ENCODE measurements at places on chromosomes 3 and 15. TPM values are rescaled to one million over a fixed set of nuclear protein-coding genes. Genes with fewer than 3 reads are reported as not detected.

The IQCF5 gene
- not detected for total RNA-seq

The ZNF501 gene
- 2.6 TPM for total RNA-seq

The PP2D1 gene
- not detected for total RNA-seq

The SETD2 gene
- total RNA-seq, result 45.3 TPM

The HCN4 gene
- total RNA-seq, result 0.28 TPM

The CPNE9 gene
- not detected for total RNA-seq

The OR5AC2 gene
- total RNA-seq, result not detected

The SH3GL3 gene
- total RNA-seq, result 0.14 TPM

The USP8 gene
- 74.9 TPM for total RNA-seq

The TMOD2 gene
- 3.0 TPM for total RNA-seq

The LRRC3B gene
- 0.14 TPM for total RNA-seq

The CCK gene
- not detected for total RNA-seq

The FYCO1 gene
- 23.5 TPM for total RNA-seq

The PLCB2 gene
- total RNA-seq, result 6.0 TPM

The EPB42 gene
- not detected for total RNA-seq

The SH2D7 gene
- total RNA-seq, result 0.89 TPM

The C3orf85 gene
- 31.9 TPM for total RNA-seq

The ERICH6 gene
- total RNA-seq, result not detected

The NEIL1 gene
- 40.7 TPM for total RNA-seq

The CCR4 gene
- 0.15 TPM for total RNA-seq

The CRABP1 gene
- total RNA-seq, result 1.5 TPM

The P2RY12 gene
- 0.92 TPM for total RNA-seq

The RTP1 gene
- not detected for total RNA-seq

The SLC12A1 gene
- total RNA-seq, result not detected

The TRA2B gene
- 74.2 TPM for total RNA-seq

The CLDN1 gene
- 2.6 TPM for total RNA-seq

The TNNC1 gene
- 4.6 TPM for total RNA-seq

The IGSF10 gene
- total RNA-seq, result 1.8 TPM

The ISLR gene
- total RNA-seq, result 10.2 TPM

The RIOX2 gene
- total RNA-seq, result 20.2 TPM

The RBP2 gene
- total RNA-seq, result 0.67 TPM

The CCNB2 gene
- 7.6 TPM for total RNA-seq

The FBXO40 gene
- not detected for total RNA-seq

The KBTBD13 gene
- 0.08 TPM for total RNA-seq

The LRRC2 gene
- total RNA-seq, result 1.5 TPM

All from left colon (tissue), 2 donors.